ENCODE measurements at places on chromosomes 4 and X.

- no peak for DNase-seq
Measured at GRCh38 chr4:189858435-189858834, 82.2 kb upstream of the FRG1 start.

- peak; percentile 7 for DNase-seq
Measured at GRCh38 chr4:70688795-70689231, 481 bp downstream of the UTP3 start.

DNA sequence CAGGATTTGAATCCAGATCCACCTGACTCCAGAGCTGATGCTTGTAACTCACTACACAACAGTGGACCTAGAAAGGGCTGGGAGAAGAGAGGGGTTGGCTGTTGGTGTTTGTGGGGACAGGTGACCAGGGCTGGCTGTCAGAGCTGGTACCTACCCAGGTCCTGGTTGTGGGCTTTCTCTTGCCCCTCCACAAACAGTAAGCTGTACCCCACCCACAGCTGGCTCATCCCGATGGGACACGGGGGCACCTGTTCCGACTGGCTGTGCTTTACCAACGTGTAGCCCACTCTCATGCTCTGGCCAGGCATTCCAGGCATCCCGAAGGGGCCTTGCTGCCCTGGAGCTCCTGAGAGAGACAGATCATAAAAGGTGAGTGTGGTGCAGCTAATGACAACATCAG, 68.7 kb downstream of the ATG4A start:
- no peak for DNase-seq

- no peak for DNase-seq
Measured at GRCh38 chr4:145709843-145710242, 29.9 kb downstream of the C4orf51 start.

DNA sequence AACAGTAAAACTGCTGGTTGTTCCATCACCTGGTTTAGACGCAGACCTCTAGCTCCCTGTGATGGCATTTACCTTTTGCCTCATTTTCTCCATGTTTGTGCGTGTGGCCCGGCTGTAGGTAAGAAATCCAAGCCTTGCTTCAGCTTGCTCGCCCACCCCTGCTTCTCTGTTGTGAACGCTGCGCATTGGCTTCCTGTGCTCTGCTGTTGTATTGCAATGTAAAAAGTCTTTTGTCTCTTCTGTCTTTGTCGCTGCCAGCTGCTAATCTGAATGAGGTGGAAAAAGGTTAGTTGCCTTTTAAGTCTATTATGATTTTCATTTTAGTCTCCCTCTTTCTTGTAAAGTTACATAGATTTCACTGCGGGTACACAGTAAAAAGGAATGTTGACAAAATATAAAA, 127.3 kb upstream of the PACRGL start:
- DNase-seq, result no peak

GRCh38 chrX:150299579-150299978, 63.5 kb upstream of the MAMLD1 start:
- no peak for DNase-seq

GRCh38 chrX:95071621-95072020, 1397.6 kb downstream of the FAM133A start:
- DNase-seq, result no peak

DNA sequence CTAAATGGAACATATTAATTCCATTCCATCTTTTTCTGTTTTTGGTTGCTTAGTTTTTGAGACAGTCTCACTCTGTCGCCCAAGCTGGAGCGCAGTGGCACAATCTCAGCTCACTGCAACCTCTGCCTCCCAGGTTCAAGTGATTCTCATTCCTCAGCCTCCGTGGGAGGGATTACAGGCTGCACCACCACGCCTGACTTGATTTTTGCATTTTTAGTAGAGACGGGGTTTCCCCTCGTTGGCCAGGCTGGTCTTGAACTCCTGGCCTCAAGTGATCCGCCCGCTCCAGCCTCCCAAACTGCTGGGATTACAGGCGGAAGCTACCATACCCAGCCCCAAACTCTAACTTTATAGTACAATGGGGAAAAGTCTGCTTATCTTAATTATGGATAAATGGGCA, 11.2 kb downstream of the HNRNPD start:
- no peak for DNase-seq

- no peak for DNase-seq
Measured at GRCh38 chr4:154049457-154050181, 260.7 kb upstream of the SFRP2 start.

GRCh38 chrX:23369027-23369426, 34.4 kb downstream of the PTCHD1 start:
- DNase-seq, result no peak

DNA sequence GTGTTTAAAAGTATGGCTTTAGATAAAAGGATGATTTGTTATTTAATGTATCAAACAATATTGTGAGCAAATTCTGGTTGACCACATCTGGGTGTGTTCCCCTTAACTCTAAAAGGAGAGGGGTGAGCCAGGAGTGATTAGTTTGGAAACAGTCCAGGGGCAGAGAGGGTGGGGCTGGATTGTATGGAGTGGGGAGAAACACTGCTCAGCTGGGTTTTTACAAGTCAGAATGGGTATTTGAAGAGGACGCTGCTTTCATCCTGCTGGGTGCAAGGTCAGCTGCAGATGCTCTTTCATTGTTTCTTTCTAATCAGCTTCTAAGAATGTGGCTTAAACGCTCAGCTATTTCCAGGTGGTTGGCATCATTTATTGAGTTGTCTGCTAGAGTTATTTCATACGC, 82.8 kb upstream of the LIMCH1 start:
- DNase-seq, result no peak

DNA sequence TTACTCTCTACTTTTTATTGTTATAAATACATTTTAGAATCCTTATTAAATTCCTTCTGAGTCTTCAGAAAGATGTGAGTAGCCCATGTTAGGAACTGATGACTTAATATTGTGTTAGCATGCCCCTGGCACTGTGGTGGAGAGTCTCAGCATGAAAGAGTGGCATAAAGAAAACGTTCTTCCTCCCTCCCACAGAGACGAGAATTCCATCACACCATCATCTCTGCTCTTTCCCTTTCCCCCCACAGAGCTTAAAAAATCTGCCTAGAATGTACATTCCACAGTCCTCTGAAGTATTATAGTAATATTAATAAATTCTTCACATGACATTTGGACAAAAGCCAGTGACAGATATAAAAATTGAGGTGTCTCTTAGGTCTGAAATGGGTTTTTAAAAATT, 117.8 kb upstream of the DKK2 start:
- no peak for DNase-seq

- DNase-seq, result no peak
Measured at GRCh38 chrX:21865436-21865835, 9.6 kb downstream of the YY2 start.

DNA sequence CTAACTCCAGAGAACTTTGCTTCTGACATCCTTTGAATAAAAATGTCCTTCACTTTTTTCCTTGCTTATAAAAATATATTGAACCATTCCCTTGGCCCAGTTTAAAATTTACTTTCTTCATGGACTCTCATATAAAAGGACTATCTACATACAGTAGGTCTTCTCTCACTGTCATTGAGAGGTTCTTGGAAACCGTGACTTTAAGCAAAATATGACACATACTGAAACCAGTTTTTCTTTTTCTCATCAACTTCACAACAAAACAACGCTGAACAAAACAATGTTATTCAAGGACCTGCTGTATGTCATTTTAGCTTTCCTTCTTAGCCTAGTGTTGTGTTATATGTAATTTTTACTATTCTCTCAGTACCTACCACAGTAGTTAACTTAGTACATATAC, 496.8 kb downstream of the CENPC start:
- DNase-seq, result no peak

- no peak for DNase-seq
Measured at GRCh38 chr4:169092889-169093522, 83.0 kb upstream of the CBR4 start.

DNA sequence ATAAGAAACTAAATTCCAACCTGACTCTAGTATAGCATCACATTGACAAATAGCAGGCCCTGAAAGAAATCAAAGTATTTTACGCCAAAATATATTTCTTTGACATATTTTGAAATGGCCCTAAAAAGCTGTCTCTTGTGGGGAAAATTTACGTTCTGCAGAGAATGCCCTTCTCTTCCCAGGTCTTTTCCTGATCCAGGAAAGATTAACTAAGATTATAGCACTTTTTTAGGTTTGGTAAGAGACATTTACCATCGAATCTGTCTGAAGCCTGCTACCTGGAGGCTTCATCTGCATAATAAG, 121.1 kb downstream of the ATXN3L start:
- no peak for DNase-seq
